ENCODE measurements at places on chromosomes 6 and 20.
A peak's percentile ranks its signal among the peaks of the same experiment; 100 is the strongest.

DNA sequence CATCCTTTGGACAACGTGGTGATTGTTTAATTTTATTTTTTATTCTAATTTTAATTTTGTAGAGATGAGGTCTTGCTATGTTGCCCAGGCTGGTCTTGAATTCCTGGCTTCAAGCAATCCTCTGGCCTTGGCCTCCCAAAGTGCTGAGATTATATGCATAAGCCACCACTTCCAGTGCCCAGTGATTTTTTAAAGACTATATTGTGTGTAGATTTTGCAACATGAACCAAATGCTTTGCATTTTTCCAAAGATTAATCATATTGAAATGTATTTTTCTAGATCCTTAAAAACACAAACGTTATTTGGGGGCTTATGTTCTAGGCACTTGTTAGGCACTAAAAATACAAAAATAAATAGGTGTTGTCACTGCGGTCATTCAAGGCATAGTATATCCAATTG, 117.6 kb upstream of the CCN2 start:
- DNase-seq = no peak

DNA sequence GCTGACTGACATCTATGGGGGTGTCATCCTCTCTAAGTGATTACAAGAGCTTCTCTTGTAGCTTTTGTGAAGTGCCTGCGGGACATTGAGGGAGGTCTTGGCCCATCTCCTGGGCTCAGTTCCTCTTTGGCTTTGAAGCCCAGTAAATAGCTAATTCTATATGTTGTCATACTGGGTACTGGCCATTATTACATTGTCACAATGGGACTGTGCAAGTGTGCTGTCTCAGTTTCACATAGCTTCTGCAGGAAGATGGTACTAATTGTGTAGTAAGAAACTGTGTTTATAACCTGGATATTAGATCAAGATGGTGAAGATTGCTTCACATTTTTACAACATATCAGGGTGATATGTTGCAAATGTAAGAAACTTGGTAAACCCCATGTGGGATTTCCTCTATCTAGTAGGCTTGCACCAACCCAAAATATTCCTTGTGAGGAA, 19.9 kb downstream of the SPINT3 start:
- peak; percentile 93 for DNase-seq

DNA sequence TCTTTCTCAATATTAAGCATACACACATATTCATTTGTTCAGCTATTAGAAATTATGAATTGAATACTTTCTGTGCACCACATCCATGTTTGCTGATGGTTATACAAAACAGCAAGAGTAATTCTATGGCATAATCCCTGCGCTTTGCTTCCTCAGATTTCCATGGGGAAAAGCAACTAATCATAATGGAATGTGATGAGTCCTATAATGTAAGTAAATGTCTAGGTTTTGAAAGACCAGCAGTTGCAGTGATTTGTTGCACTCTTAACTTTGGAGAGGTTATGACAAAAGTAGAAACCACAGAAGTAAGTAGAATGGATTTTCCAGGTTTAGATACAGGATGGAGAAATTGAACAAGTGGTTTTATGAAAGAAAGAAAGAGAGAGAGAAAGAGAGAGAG, 652.1 kb downstream of the CBLN4 start:
- DNase-seq = no peak

- DNase-seq = no peak
Observed at GRCh38 chr6:40320947-40321346, 266.2 kb downstream of the LRFN2 start.

DNA sequence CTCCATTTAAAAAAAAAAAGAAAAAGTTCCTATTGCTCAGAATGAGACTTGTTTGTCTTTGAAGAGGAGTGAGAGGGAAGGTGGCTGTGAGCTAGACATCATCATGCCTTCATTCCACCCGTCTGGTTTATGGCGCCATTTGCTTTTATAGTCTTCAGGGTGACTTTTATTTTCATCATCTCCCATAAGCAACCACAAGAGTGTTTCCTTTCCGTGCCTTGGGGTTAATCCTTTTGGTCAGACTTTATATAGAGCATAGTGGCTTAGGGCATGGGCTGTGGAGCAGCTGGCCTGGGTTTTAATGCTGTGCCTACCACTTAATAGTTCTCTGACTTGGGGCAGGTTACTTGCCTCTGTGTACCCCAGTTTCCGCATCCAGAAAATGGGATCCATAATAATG, 77.8 kb downstream of the RREB1 start:
- no peak for DNase-seq

GRCh38 chr20:50366270-50367103, 143.7 kb upstream of the PTPN1 start:
- DNase-seq = peak; percentile 89

DNA sequence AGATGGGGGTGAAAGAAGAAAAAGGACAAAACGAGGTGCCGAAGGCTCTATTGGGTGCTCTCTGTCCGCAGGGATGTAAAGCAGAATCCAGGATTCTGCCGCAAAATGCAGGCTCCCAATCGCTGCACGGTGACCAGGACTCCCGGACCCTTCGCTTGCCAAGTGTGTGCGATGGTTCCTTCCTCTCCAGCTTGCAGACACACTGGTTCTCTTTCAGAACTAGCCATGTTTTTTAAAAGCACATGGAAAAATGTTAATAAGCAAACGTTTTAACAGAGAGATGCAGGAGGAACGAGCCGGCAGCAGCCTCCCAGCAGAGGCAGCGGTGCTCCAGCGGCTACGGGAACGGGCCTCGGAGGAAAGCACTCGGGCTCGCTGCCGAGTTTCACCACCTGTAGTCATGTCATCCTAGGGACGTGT, 59.6 kb downstream of the ZNF831 start:
- no peak for DNase-seq

- DNase-seq = no peak
Observed at GRCh38 chr20:54068966-54069365, 1.4 kb downstream of the BCAS1 start.

DNA sequence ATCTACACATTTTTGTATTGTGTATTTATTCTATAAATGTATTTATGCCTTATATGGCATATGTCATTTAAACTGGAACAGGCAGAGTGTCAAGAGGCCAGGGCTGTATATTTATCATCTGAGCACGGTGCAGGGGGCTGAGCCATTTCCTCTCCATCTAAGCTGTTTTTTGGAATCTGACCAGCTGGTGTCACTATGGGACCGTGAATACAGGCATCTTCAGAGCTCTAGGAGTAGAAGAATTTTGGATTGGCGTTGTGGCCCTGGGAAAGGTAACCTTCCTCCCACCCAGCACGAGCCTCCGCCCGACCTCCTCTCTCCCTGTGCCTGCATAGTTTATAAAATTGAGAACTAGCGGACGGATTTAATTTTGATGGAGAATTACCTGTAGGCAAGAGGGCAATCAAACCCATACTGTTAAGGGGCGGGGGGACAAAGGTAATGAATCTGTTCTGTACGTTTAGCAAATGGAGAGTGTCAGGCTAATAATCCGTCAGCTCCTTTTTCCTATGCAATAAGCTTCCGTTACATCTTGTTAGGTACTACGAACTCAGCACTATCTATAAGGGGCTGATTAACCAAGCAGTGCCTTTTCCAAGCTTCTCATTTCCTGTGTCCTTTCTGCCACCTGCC, 29.0 kb upstream of the EEF1E1 start:
- peak; percentile 70 for DNase-seq

DNA sequence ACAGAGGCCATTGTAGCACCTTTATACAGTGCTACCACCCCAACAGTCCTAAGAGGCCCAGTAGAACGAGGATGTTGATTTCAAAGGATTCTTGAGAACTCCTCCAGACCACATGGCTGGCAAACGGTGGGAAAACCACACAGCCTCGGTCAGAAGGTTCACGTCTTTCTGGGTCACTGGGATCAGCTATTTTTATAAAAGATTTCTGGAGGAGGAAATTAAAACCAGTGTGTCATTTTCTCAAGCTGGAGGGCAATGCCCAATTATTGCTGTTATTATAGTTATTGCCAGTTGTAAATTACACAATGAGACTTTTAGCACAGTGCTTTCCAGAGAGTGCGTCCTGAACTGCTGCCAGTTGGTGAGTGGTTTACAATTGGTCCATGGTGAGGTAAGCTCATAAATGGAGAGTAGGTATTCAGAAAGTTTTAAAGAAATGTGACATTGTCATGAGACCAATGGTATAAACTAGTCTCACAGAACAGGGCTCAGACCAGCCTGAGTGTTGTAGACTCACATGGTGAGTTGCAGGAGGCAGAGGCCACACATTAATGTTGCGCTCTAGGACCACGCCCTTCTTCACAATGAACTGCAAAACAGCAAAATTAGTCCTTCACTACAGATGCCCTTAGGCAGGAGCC, 8.4 kb upstream of the PPP1R14C start:
- DNase-seq = no peak

DNA sequence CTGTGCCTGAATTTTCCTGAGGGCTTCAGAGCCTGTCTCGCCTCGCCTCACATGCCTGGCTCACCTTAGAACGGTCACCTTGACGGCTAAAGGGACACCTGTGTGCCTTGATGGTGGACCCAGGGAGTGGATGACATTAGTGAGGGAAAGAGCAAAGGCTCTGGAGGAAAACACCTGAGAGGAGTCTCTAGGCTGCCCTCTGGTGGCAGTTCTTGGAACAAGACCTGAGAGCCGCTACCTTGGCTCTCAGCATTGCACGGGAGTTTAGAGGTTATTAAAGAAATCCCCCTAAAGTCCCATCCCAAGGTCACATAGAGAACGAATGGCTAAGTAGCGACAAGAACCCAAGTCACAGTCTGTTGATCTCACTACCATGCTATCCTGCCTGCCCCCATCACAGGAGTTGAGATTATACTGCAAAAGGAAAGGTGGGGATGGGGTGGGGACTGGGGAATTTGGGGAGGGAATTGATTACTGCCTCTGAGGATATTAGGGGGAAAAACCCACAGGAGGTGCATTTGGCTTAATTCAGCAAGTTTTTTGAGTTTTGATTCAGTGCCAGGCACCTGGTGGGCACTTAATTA, 7.9 kb upstream of the CDSN start:
- peak; percentile 33 for DNase-seq

DNA sequence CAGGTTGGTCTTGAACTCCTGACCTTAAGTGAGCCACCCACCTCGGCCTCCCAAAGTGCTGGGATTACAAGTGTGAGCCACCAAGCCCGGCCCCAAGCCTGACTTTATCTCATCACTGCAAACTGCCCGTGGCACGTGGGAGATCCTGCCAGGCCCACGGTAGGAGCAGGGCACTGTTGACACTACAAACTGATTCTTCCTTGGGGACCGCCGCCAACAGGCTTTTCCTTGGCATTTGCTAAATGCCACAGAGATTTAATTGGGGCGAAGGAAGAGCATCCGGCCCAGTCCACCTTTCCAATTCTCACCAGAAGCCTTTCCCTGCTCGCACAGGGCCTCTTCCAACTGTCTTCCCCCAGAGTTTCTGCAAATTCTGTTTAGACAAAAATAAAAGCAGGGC, 11.0 kb downstream of the ATP9A start:
- no peak for DNase-seq

GRCh38 chr6:56772737-56773184, 130.1 kb upstream of the DST start:
- DNase-seq = no peak

DNA sequence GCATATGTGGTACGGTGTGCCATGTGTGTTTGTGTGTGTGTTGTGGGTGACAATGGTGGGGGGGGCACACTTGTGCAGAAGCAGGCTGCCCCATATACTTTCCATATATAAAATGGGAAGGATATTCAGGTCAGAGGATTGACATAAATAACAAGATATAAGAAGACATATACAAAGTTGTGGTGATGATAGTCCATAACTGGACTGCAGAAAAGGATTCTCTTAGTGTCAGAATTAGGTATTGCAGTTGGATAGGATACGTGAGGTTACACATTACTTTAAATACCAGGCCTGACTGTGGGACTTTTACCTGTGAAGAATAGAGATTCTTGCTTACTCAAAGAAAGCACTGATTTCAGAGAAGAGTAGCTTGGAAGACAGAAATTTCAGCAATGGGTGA, 1260.3 kb downstream of the EPHA7 start:
- DNase-seq = no peak

- no peak for DNase-seq
Observed at GRCh38 chr6:74658391-74658790, 547.5 kb downstream of the COL12A1 start.

DNA sequence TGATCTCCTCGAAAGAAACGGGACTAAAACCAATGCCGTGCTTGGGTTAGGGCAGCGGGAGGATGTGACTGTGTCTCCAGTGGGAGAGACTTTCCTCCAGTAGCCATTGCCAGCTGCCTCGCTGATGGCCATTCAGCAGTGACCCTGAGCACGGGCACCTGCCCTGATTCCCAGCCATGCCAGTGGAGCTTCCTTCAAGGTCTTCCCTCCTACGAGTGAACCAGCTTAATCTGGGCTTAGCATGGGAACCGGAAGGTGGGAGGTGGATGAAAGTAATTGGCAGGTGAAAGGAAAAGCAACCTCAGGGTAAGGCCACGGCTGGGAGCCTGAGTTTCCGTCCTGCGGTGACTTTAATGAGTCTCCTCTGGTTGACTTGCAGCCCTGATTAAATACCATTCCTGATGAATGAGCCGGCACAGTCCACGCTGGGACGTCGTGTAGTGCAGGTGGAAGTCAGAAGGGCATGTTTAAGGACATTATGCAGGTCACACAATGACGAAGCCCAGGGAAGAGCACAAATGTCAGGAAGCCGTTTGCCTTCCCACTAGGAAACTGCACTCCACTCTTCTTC, 813.5 kb downstream of the QKI start:
- DNase-seq = no peak

DNA sequence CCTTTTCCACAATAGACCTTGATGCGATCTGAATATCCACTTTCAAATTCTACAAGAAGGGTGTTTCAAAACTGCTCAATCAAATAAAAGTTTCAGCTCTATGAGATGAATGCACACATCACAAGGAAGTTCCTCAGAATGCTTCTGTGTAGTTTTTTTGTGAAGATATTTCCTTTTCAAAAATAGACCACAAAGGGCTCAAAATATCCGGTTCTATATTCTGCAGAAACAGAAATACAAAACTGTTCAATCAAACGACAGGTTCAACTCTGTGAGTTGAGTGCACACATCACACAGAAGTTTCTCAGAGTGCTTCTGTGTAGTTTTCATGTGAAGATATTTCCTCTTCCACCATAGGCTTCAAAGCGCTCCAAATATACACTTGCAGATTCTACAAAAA, 293.9 kb upstream of the DEFB115 start:
- no peak for DNase-seq

GRCh38 chr20:37396416-37397075, 50.6 kb downstream of the SRC start:
- no peak for DNase-seq

All from inflammatory macrophage (primary cell).